ENCODE measurements at places on chromosomes 3 and 15.

- DNase-seq, result peak; percentile 3
These were observed 41.1 kb upstream of the SNTN start for GRCh38 chr3:63611382-63611781.

- DNase-seq, result no peak
These were observed 45.0 kb downstream of the SLC12A6 start for GRCh38 chr15:34292621-34293020.

GRCh38 chr3:151011427-151011826, 38.9 kb upstream of the CLRN1 start:
- no peak for DNase-seq

GRCh38 chr15:66772604-66773128, 70.6 kb downstream of the SMAD6 start:
- no peak for DNase-seq

- DNase-seq, result no peak
These were observed 748.3 kb upstream of the NECTIN3 start for GRCh38 chr3:110323349-110323748.

DNA sequence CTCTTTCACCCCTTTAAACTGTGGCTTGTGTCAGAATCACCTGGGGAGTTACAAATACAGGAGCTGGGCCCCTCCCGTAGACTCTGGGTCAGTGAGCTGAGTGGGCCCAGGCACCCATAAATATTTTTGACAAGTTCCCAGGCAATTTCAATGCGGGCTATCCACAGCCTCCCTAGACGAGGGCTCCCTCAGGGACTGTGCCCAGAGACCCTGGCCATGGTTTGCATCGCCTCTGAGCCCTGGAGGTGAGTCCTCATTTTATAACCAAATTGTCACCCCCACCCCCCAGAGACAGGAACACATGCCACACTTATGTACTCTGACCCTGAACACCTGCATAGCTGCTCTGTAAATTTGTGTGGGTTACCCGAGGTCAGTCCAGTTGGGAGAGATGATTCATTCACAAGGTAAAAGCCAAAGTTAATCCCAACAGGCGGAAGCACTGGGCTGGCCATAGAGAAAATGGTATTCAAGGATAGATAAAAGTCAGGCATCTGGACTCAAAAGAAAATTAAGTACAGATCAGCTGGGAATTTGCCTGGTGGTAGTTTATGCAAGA, 146.5 kb upstream of the SLC6A11 start:
- DNase-seq, result no peak

- DNase-seq, result no peak
These were observed 227.1 kb upstream of the CD96 start for GRCh38 chr3:111314898-111315297.

DNA sequence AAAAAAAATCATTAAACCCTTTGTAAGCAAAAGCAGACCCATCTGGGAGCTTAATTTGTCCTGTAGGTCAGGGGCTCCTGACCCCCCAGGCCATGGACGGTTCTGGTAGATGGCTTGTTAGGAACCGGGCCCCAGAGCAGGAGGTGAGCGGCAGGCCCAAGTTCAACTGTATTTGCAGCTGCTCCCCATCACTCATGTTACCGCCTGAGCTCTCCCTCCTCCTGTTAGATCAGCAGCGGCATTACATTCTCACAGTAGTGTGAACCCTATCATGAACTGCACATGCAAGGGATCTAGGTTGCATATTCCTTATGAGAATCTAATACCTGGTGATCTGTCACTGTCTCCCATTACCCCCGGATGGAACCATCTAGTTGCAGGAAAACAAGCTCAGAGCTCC, 60.7 kb downstream of the FSIP1 start:
- DNase-seq, result peak; percentile 62

All from myocyte (in vitro differentiated cells).